ENCODE measurements at places on chromosomes 12 and 14. TPM values are rescaled to one million over a fixed set of nuclear protein-coding genes. Genes with fewer than 3 reads are reported as not detected.

Gene KLHDC1
- total RNA-seq, result 5.8 TPM

Gene TM9SF1
- total RNA-seq, result 81.8 TPM

GRCh38 chr12:7729746-7730145, 17.4 kb downstream of the CLEC4C start:
- no peaks in the 10 kb centered on the region for H3K4me1 ChIP-seq
- H3K27me3 ChIP-seq, result no peaks in the 10 kb centered on the region
- no peak for DNase-seq
- no peaks in the 10 kb centered on the region for H3K36me3 ChIP-seq
- no peak overlapping the region for H3K27ac ChIP-seq

DNA sequence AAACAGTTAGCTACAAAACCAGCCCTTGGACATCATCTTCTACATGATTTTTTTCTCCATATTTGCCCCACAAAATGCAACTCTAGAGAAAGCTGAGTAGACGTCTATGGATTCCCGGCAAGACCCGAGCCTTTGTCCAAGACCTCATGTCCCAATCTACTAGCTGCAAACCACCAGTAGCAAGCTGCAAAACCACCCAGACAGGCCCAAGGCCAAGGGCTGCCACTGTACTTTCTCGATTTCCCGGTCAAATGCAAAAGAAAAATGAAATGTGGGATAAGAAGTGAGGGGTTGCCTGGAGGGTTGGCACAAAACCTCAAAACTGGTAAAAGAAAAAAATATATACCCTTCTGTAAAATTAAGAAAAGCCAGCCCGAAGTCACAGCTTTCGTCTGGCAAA, 2.9 kb upstream of the SIX6 start:
- no peak for DNase-seq
- peaks cover 93% of the 10 kb centered on the region for H3K27me3 ChIP-seq
- H3K4me3 ChIP-seq, result no peak overlapping the region
- no peak overlapping the region for H3K27ac ChIP-seq
- peaks cover 29% of the 10 kb centered on the region for H3K4me1 ChIP-seq

DNA sequence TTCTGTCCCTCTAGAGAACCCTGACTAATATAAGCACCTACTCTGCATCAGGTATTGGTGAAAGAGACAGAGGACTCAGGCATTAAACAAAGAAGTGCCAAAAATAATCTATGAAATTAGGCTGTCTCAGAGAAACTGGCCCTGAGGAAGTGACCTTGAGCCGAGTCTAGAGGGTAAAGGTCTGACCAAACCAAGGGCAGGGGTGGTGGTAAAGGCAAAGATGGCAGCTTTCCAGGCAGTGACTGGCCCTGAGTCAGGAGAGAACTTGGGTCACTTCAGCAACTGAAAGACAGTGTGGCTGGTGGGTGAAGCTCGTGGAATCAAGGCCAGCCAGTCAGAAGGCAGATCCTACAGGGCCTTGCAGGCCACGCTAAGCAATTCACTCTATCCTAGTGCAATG, 30.6 kb downstream of the CDKL1 start:
- peaks cover 14% of the 10 kb centered on the region for H3K4me1 ChIP-seq
- H3K4me3 ChIP-seq, result no peak overlapping the region
- DNase-seq, result no peak
- no peaks in the 10 kb centered on the region for H3K27me3 ChIP-seq
- no peaks in the 10 kb centered on the region for H3K36me3 ChIP-seq

DNA sequence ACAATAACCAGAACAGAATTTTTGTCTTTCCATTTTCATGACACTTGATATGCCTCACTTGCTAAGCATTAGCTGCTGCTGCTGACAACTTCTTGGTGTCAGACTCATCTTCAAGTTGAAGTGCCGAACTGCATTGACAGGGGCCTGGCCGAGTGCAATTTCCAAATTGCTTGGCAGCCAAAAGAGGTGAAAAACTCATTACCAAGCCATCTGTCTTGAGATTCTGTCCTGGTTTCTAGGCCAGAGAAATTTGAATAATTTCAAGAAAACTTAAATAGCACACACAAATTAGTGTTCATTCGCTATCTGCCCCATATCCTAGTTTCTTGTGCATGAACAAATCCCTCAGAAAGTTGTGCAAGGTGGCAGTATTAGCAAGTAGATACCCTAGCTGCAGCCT, 165.3 kb upstream of the RASSF8 start:
- DNase-seq, result no peak
- H3K36me3 ChIP-seq, result peaks cover 3% of the 10 kb centered on the region
- H3K27ac ChIP-seq, result no peak overlapping the region
- no peaks in the 10 kb centered on the region for H3K27me3 ChIP-seq

Gene RIC8B
- total RNA-seq, result 15.0 TPM

All from osteocyte (in vitro differentiated cells).